Activated CD4-positive, alpha-beta T cell treated with anti-CD3 and anti-CD28 coated beads for 36 hours (primary cell): ENCODE measurements at places on chromosomes 6 and 20. TPM values are rescaled to one million over a fixed set of nuclear protein-coding genes. Genes with fewer than 3 reads are reported as not detected.

GRCh38 chr6:167392631-167393316 is 67.9 kb downstream of the TTLL2 start:
- DNase-seq: no peak

DNA sequence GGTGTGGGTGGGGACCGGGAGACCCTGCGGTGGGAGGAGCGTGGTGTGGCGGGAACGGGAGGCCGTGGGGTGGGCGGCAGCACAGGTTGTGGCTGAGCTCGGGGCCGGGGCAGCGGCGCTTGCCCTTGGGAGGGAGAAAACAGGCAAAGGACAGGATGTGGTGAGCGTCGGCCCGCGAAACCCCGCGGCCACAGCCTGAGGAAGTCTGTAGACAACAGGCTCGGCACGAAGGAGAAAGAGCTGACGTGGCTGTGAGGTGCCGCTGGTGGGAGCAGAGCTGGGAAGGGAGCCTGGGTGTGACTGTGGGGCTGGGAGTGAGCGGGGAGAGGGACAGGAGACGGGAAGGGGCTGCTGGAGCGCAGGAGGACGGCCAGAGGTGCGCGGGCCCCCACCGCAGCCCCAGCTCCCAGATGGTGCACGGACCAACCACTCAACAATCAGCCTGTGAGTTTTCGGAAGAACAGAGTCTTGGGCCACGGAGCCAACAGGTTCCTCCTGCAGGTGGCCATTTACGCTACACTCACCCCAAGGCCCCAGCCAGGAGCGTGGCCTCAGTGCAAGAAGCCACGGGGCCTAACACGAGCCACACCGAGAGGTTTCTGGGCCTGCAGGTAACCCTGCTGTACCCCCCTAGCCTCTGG is 202.8 kb downstream of the DLL1 start:
- peak; percentile 71 for DNase-seq

DNA sequence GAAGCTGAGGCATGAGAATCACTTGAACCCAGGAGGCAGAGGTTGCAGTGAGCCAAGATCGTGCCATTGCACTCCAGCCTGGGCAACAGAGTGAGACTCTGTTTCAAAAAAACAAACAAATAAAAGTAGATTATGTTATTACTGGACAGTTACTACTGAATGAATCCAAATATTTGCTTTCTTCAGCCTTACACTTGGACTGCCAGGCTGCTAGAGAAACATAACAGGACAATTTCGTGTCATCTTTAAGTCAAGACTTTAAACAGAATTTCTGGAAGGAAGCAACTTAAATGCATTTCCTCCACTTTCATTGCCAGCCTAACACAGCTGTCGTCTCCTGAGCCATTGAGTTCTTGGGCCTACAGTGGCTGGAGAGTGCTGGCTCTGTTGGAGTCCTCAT is 42.0 kb upstream of the PRIM2 start:
- DNase-seq: no peak

- no peak for DNase-seq
Observed at GRCh38 chr20:10603971-10604864, 69.6 kb downstream of the JAG1 start.

DNA sequence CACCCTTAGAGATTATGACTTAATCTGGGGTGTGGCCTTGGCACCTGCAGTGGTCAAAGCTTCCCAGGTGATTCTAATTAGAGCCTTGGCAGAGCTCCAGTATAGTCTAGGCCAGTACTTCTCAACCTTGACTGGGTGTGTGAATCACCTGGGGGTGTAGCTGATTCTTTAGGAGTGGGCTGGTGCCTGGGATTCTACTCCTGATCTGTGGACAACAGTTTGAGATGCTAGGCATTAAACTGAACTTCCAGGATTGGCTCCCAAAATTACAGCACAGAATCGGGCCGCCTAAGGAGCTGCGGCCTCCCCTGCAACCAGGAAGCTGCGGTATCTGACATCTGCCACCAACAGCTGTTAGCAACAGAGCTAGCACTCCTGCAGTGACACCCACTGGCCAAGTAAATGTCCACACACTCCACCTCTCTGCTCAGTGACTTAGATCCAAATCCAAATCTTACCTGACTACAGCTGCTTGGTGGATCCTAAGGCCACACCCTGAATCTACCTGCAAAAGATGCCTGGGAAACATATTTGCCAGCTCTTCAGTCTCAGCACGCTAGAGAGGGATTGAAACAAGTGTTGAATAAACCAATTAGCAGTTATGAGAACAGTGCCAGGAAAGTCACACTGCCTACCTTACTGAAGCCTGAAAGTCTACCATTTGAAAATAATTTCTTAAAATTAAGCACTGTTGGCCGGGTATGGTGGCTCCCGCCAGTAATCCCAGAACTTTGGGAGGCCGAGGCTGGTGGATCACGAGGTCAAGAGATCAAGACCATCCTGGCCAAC is 126.7 kb downstream of the UNC5CL start:
- DNase-seq: peak; percentile 64

DNA sequence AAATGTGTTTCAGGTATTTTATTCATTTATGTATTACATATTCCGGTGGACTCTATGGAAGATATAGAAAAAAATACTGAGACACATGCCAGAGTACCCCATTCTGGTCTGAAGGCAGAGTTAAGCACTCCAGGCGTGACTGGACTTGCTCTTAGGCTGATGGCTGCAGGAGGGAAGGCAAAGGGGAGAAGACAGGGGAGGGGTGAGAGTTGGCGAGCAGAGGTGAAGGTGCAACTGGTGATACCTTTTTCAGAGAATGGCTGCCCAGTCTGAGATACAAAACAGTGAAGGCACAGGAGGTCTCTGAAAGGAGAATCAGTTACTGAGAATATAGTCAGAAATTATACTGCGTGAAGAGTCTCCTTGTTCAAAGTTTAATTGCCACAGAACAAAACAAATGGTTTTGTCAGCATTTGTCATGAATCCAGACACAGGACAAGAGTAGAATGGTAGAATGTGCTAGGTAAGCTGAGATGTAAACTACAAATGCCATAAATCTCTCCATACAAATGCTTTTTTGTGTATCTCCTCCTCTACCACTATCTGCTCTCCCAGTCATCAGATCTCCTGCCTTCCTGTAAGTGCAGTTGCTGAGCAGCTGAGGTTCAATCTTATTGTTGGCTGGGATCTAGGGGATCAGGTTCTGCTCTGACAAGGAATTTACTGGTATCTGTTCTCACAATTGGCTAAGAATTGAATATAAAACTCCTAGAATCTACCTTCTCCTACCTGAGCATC is 104.2 kb upstream of the DST start:
- DNase-seq: no peak

GRCh38 chr20:57999465-58000111 is 228.9 kb downstream of the ANKRD60 start:
- no peak for DNase-seq

- DNase-seq: no peak
Observed at GRCh38 chr20:7490288-7490687, 450.0 kb downstream of the HAO1 start.

DNA sequence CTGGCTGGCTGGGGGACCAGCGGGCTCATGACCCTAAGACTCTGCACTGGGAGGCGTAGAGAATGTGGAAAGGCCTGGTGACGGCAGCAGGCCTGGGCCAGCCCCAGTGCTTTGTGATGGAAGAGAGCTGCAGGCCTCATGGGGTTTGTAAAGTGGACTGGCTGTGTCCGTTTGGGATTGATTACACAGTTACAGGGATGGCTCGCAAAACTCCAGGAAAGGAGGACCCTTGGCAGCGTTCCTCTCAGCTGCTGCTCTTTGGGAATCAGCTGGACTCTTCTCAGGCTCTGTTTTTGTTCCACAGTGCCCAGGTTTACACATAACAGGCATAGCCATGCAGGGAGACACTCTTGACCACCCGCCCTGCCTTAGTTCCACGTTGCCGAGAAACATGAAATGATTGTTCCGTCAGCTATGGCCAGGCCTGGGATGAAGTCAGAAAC is 89.0 kb downstream of the SLX4IP start:
- no peak for DNase-seq

DNA sequence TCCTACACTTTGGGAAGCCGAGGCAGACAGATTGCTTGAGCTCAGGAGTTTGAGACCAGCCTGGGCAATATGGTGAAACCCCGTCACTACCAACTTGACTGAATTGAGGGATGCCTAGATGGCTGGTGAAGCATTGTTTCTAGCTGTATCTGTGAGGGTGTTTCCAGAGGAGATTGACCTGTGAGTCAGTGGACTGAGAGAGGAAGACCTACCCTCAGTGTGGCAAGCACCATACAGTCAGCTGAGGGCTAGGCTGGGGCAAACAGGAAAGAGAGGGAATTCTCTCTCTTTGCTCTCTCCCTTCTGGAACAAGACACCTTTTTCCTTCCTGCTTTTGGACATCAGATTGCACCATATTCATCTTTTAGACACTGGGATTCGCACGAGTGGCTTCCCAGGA is 3.7 kb upstream of the ZUP1 start:
- no peak for DNase-seq

DNA sequence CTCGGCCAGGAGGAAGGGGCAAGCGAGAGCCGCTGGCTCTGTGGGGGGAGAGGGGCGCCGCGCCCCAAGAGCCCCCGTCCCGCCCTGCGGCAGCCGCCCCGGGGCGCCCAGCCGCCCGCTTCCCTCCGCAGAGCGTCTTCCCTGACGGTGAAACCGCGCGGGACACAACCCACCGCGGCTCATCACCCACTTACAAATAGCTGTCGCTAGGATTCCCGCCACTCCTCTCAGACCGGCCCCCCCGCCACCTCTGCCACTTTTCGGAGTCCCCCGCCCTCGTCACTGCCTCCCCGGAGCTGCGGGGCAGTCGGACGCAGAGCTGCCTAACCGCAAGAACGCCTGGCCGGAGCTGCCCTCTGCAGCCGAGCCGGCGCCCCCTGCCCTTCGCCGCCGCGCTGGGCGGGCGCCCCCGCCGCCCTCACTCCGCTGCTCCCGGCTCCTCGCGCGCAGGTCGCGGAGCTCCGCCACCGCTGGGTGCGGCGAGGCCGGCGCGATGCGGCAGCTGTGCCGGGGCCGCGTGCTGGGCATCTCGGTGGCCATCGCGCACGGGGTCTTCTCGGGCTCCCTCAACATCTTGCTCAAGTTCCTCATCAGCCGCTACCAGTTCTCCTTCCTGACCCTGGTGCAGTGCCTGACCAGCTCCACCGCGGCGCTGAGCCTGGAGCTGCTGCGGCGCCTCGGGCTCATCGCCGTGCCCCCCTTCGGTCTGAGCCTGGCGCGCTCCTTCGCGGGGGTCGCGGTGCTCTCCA is at the start of gene SLC35D3:
Gene SLC35D3, plus strand, starts transcription at position 366 of the 749 bp plus-strand sequence. Its CDS starts 128 bp downstream, at position 494.
- DNase-seq: peak; percentile 41

- no peak for DNase-seq
Observed at GRCh38 chr6:54491431-54491830, 183.2 kb downstream of the TINAG start.

DNA sequence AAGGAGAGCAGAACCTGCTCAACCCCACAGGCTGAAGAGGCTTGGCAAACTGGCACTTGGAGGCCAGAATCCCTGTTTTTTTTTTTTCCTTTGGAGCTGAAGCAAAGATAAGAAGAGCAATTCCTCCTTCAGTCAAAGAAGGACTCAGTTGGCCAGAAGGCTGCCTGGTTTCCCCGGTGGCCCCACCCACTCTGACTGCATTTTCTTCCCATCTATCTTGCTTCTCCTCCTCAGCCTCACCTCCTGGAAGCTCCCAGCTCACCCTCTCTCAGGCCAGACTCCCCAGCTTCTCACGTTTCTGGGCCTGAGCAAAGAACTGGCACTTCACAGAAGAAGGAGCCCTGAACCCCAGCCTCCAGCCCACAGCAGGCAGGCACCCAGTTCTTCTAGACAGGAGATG is 2.4 kb downstream of the LRFN2 start:
- DNase-seq: no peak

GRCh38 chr6:154548130-154548830 is 37.8 kb upstream of the CNKSR3 start:
- DNase-seq: no peak

- peak; percentile 77 for DNase-seq
Observed at GRCh38 chr20:1434571-1435336, 31.9 kb downstream of the NSFL1C start.

DNA sequence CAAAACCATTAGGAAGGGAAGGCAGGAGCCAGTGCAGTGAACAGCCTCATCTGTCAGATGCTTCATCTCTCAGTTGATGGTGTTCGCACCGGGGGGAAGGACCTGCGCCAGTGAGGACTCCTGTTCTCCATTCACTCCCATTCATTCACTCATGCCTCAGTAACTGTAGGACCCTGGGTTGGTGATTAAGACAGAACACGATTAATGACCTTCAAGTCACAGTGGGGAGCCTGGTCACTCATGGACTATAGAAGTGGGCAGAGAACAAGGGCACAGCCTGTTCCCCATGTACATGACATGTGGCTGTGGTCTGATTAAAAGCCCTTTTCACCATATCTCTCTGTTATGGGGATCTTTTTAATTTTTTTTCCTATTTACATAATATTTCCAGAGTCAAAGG is 113.3 kb downstream of the RPS12 start:
- no peak for DNase-seq

GRCh38 chr20:44838521-44838920 is 28.2 kb upstream of the RIMS4 start:
- DNase-seq: no peak

- no peak for DNase-seq
Observed at GRCh38 chr6:40290816-40291215, 296.3 kb downstream of the LRFN2 start.

DNA sequence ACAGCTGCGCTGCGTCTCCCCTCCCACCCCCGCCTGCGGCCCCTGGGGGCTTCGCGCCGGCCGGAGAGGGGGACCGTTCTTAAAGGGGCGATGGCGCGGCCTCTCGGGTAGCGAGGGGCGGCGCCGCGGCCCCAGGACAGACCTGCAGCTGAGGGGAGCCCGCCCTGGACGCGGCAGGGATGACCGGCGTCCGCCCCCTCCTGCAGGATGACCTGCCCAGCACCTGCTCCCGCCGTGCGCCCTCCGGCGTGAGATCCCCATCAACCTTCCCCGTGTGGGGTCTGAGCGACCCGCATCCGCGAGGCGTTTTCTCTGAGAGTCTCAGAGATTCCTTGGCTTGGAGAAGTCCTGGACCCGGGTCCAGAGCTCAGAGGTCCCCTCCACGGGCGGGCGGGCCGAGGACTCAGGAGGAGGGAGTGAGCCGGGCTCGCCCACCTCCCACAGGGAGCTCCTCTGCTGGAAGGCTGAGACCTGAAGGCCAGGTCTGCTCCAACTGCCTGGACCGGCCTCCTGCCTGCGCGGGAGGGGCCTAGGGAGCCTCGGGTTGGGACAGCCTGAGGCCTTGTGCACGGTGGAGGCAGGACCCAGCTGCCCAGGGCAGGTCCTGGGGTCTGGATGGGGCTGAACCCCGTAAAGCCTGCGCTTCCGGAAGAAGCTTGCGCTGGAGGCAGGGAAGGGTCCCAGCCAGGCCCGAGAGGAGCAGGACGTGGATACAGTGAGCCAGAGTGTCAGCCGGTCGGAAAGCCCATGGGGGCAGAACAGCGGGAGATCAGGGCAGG is 532 bp upstream of the NKAIN4 start:
- DNase-seq: no peak

Gene ADGB
- not detected for total RNA-seq

Gene CTCFL
- not detected for total RNA-seq

Gene CST4
- not detected for total RNA-seq

Gene PGC
- not detected for total RNA-seq

Gene BTN1A1
- not detected for total RNA-seq

Gene ZSCAN23
- 1.9 TPM for total RNA-seq

Gene CCN6
- 0.32 TPM for total RNA-seq

Gene CBLN4
- not detected for total RNA-seq
